ENCODE measurements at places on chromosomes 16 and 17.

DNA sequence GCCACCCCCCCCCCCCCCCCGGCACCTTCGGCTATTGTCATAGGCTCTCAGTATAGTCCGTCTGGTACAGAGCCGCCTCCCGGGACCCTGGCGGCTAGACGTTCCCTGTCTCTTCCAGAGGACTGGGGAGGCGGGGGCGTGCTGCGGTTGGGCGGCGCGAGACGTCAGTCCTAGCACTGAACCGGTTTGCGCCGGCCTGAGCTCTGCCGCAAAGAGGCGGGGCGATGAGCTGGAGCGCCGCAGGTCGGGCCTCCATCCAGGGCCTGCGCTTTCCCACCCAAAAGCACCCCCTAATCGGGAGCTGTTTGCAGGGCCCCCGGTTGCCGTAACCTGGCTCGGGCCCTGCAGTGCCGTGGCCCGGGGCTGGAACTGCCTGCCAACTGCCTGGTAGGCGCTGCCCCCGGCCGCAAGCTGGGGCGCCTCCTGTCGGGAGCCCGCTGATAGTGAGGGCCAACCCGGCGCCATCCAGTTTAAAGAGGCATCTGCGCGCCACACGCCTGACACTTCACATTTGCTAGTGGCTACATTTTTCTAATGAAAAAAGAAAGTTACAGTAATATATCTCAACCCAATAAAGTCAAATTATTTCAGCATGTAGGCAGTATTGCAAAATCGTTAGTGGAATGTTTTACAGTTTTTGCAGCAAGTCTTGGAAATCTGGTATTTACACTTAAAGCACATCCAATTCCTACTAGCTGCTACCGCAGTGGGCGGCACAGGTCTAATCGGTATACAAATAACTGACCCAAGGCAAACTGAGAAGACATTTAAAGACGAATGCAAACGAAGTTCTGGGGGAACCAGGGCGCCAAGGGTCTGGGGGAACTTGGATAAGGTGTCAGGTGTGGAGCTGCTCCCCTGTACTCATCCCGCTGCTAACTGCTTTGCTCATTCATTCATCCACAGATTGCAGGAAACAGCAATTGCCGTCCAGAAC lies 753 bp upstream of the USP22 start:
- peak; percentile 99 for DNase-seq

DNA sequence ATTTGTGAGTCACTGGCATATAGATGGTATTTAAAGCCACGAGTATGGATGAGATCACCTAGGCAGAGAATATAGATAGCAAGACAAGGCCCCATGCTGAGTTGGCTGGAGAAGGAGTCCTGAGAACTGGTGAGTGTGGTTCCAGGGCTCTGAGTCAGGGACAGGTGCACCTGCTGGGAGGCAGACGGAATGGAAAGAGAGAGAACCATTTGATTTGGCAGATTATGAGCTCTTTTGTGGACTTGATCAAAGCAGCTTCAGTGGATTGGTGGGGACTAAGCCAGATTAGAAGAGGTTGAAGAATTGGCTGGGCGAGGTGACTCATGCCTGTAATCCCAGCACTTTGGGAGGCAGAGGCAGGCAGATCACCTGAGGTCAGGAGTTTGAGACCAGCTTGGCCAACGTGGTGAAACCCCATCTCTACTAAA lies 4.3 kb upstream of the C16orf92 start:
- DNase-seq, result peak; percentile 39

DNA sequence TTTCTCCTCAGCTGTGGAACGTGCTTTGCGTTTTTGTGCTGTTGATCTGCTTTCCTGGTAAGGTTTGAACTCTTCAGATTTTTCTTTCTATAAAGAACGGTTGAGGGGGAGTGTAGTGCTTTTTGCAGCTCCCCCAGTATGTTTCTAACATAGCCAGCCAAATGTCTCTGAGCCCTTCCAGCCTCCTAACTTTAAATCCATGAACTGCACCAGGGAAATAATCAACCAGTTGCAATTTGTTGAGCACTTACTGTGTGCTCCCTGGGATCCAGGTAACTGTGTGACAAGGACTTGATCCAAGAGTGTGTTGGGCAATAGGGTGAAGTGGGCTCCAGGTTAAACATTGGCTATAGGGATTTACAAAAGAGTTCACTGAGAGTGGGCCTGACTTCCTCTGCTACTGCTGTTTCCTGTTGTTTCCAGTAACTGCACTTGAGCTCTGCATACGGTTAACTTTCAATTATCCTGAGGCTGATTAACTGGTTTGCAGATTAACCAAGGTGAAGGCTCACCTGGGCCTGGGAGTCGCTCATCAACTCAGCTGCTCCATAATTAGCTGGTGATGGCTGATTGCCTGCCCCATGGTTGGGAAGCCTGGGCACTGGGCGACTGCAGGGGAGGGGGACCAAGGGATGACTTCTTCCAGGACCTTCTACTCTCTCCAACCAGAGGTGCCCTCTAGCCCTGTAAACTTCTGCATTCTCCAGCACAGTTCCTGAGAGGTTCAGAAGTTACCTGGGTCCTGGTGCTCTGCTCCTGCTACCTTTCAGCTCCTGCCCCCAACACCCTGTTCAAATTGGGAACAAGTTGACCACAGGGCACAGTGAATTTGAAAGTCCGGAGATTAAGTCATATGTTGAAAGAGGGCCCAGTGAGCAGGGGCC lies 19.5 kb downstream of the HLF start:
- DNase-seq, result no peak

- DNase-seq, result no peak
Observed at GRCh38 chr16:74902161-74902560, 82.8 kb downstream of the WDR59 start.

- peak; percentile 60 for DNase-seq
Observed at GRCh38 chr16:73065632-73066330, 17.9 kb upstream of the ZFHX3 start.
